Left renal cortex interstitium (tissue), 4 donors: ENCODE measurements at places on chromosomes 11 and 22. TPM values are rescaled to one million over a fixed set of nuclear protein-coding genes. Genes with fewer than 3 reads are reported as not detected.

The GLYATL2 gene
- 1.6 TPM for polyA plus RNA-seq

- DNase-seq = no peak
Measured at GRCh38 chr11:64934682-64935358, 873 bp downstream of the GPHA2 start.

- no peak for DNase-seq
Measured at GRCh38 chr22:43262990-43263644, 76.2 kb upstream of the TTLL12 start.

GRCh38 chr11:1218788-1219445 lies 3.9 kb upstream of the MUC5B start:
- DNase-seq = no peak

DNA sequence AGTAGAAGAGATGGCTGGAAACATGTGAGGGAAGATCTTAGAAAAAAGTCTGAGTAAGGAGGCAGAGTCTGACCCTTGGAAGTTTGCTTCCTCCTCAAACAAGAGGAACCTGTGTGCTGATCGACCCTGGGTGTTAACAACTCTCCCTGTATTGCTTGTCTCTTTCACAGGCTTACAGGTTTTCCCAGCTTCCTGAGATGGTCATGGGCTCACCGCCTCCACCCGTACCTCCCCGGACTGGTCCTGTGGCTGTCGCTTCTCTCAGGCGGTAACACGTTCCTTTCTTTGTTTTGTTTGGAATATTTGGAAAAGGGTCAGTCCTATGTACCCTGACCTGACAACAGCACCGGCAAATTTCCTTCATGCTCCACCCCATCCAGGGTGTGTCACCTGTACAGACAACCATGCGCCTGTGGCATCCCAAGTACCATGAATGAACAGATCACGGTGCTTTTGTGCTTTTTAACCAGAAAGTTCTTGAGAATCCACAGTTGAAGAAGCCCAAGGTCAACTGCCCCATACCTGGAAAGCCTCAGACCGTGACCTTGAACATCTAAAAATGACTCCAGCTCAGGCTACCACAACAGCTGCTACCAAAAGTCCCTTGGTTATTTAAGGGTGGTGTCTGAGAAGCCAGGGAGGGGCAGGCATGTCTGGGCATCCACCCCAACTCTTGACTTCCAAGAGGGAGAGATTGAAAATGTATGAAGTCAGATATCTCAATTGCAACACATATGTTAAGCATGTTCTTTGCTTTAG lies 44.6 kb downstream of the C11orf91 start:
- DNase-seq = no peak

GRCh38 chr22:17955590-17956379 lies 68.6 kb downstream of the MICAL3 start:
- no peak for DNase-seq

- no peak for DNase-seq
Measured at GRCh38 chr11:55658031-55658573, 3.9 kb upstream of the OR4C6 start.

DNA sequence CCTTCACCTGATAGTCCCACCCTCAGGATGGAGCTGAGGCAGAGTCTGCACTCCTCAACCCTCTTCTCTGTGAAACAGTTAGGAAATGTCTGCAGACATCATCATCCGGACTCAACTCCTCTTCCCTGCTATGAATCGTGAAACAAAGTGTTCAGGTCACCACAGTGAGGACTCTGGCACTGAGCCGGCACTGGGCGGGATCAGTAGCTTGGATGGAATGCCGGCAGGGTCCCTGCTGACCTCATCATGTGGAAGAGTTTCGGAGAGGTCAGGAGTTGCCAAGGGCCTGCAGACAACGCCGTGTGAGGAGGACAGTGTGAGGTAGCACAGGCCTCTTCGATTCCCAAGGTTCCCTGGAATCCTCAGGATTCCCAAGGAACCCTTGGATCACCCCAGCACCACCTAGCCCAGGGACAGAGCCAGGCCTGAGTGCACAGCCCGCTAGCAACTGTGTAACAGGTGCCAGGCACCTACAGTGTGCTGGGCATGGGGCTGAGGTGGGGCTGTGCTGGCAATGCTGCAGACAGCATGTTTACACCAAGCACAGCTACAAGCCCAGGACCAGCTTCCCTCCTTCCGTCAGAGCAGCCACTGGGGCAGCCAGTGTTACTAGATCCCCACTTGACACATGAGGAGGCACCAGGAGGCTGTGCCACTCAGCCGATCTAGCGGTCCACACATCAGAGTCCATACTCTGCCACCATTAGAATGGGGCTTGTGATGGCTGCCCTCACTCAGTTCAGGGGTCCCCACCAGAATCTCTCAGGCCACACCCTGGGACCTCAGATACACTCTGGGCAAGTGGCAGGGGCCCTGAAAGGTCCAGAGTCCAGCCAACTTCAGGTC lies 693 bp upstream of the LINC01488 start:
- DNase-seq = no peak

- no peak for DNase-seq
Measured at GRCh38 chr11:12472401-12473005, 95.1 kb downstream of the PARVA start.

DNA sequence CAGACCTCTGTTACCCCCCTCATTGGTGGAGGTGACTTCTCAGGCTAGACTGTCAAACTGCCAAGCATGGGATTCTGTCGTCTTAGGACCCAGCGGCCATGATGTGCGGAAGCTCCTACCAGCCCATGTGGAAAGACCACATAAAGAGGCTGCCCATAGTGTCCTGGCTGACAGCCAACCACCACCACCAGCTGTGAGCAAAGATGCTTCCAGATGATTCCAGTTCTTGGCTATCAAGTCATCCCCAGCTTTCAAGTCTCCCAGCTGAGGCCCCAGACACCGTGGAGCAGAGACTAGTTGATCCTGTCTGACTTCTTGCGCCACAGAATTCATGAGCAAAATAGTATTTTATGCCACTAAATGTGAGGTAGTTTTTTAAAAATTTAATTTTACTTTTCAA lies 32.9 kb downstream of the SCUBE1 start:
- DNase-seq = no peak

GRCh38 chr11:72330131-72330727 lies 86.3 kb upstream of the PHOX2A start:
- DNase-seq = no peak

- DNase-seq = no peak
Measured at GRCh38 chr11:131977854-131978253, 607.4 kb downstream of the NTM start.
